ENCODE measurements at places on chromosomes 1 and 21. TPM values are rescaled to one million over a fixed set of nuclear protein-coding genes. Genes with fewer than 3 reads are reported as not detected.

WDR64 gene
- not detected for polyA plus RNA-seq

DNA sequence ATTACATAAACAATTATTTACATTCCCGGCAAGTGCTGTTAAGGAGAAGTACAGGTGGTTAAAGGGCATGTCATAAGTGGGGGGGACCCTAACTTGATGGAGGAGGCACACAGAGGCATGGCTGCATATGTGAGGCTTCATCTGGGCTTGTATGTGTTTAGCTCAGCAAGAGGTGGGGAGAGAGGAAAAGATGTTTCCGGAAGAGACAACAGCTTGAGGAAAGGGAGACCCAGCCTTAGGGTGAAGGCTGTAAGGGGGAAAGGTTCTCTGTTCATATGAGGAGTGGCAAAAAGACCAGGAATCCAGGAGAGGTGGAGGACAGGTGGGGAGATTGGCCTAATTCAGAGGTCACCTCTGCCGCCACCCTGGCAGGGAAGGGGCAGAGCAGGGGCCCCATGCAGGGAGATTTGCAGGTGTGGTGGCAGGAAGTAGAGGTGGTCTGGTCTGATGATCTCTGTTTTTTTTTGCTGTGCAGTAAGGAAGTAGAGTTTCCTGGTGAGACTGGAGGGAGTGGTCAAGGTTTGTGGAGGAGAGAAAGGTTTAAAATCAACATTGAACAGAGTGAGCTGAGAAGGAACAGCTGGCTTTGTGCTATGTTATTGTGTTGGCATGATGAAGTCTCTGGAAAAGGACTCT lies 9.0 kb downstream of the TRAF5 start:
- no peak for DNase-seq

DNA sequence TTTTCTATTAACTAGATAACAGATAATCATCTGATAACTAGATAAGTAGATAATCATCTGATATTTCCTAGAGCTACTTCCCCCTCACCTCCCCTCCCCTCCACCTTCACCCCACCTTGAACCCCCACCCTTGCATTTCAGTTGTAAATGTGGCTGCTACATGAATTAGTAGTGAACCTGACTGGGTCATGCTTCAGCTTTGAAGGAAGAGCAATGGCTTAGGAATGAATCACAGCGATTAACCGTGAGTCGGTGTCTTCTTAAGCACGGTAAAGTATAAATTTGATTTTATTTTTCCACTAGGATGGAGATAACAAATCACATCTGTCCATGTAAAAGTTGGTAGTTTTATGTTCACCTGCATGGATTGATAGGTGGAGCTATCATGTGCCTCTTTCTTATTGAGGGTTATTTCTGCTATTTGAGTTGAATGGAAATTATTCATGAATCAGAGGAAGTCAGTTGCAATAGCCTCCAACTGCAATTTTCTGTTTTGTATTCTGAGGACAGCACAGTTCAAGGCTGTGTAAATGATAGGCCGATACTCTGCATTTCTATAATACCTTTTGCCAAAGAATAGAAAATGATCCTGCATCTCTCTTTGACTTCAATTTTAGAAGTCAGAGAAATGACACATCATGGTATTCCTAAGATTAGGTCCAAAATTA lies 235.0 kb downstream of the PTGER3 start:
- no peak for DNase-seq

- no peak for DNase-seq
These were observed 386.4 kb downstream of the HHAT start for GRCh38 chr1:210715072-210715471.

DNA sequence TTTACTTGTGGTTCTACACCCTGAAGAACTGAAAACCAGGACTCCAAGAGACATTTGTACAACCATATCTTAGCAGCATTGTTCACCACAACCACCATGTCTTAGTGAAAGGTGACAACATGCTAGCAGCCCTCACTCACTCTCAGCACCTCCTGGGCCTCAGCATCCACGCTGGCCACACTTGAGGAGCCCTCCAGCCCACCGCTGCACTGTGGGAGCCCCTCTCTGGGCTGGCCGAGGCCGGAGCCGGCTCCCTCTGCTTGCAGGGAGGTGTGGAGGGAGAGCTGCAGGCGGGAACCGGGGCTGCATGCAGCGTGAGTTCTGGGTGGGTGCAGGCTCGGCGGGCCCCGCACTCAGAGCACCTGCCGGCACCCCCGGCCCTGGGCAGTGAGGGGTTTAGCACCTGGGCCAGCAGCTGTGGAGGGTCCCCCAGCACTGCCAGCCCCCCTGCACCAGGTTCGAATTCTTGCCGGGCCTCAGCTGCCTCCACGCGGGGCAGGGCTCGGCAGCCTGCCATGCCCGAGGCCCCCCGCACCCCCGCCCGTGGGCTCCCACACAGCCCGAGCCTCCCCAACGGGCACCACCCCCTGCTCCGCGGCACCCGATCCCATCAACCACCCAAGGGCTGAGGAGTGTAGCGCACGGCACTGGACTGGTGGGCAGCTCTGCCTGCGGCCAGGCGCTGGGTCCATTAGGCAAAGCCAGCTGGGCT lies 9.2 kb downstream of the C1orf159 start:
- no peak for DNase-seq

DNA sequence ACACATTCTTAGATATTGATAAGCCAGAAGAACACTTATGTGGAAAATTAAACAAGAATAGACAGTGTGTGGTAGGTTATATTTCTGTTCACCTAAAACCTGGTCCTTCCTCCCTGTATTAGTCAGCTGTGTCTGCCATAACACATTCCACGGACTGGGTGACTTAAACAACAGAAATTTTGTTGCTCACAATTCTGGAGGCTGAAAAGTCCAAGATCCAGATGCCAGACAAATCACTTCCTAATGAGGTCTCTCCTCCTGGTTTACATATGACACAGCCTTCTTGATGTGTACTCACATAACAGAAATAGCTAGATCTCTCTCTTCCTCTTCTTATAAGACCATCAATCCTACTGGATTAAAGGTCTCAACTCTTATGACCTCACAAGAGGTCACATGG lies 25.7 kb downstream of the JMJD4 start:
- DNase-seq = no peak

SPRR5 gene
- not detected for polyA plus RNA-seq

CD1E gene
- polyA plus RNA-seq = 0.48 TPM

GRCh38 chr1:212607913-212608391 lies 609 bp upstream of the ATF3 start:
- no peak for DNase-seq

SLC5A9 gene
- 1.9 TPM for polyA plus RNA-seq

GRCh38 chr21:19759836-19760235 lies 1238.4 kb upstream of the NCAM2 start:
- DNase-seq = no peak

CELA3A gene
- not detected for polyA plus RNA-seq

DNA sequence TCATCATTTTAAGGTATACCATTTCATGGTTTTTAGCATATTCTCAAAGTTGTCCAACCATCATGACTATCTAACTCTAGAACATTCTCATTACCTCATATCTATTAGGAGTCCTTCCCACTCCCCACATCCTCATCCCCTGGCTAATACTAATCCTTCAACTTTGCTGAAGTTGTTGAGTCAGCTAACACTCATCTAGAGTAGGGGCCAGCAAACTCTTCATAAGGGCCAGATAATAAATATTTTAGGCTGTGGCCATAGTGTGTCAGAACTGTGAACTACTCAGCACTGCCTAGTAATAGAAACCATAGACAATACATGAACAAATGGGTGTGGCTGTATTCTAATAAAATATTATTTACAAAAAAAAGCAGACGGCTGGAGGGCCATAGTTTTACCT lies 43.0 kb downstream of the TOR3A start:
- no peak for DNase-seq
